Peyer's patch (tissue), 4 donors: ENCODE measurements at places on chromosomes 6 and 20. TPM values are rescaled to one million over a fixed set of nuclear protein-coding genes. Genes with fewer than 3 reads are reported as not detected.

DNA sequence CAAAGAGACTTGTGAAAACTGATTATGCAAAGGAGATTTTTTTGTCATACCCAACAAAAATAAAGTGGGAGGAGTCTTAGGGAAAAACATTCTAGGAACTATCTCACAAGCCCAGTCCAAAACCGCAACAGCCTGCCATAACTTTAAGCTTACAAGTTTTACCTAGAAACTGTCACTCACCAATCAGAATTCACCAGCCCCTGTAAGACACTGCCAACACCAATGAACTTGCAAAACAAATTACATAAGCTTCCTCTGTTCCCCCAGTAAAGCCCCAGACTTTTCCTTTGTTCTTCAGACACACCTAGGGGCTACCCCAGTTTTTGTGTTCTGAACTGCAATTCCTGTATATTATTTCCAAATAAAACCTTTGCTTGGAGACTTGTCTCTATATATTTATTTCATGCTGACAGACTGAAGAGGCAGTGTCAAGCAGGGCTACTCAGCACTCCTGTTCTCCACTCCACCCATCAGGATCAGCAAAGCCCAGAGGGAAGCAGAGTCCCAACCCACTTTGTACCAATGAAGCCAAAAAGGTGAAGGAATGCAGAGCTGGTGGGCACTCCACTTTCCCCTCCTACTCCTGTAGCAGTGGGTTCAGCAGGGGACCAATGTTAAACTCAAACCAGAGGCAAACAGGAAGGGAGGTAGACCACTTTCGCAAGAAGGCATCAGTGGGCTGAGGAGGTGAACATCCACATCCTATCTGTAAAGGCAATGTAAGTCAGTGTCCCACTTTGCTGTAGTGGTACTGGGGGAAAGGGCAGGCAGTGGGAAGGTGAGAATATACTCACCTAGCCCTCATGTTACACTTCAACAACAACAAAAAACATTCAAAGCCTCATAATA lies 142.5 kb upstream of the RUNX2 start:
- DNase-seq, result no peak

GRCh38 chr6:35259194-35259947 lies at the start of gene ZNF76:
ZNF76 (plus strand) TSS chr6:35259735; CDS start chr6:35281152, 21,417 bp downstream.
- peak; percentile 94 for DNase-seq

DNA sequence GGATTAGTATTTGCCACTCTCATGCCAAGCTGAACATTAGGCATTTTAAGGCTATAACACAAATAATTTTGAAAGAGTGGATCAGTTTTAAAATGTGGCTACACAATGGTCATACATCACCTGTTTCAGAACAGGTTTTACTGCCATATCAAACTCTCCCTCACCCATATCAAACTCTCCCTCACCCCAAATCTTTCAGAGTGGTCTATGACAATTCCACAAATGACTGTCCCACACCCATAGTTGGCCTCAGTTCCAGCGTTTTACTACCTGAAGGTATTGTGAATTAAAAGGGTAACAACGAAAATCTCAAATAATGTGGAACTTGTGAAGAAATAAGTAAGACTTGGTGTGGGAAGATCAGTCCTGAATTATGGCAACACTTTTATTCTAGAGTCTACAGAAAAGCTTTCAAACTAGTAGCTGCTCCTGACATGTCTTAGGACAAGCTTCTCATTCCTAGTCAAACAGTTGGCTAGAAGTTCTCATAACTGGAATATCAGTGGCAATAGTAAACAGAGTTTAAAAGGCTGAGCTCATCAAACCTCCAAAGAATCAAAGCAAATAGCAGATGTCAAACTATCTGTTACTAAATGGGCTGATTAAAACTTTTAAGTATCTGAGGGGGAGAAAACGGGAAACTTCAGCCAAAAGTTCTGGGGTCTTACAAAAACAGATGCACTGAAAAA lies 52.4 kb downstream of the MAP3K7 start:
- no peak for DNase-seq

DNA sequence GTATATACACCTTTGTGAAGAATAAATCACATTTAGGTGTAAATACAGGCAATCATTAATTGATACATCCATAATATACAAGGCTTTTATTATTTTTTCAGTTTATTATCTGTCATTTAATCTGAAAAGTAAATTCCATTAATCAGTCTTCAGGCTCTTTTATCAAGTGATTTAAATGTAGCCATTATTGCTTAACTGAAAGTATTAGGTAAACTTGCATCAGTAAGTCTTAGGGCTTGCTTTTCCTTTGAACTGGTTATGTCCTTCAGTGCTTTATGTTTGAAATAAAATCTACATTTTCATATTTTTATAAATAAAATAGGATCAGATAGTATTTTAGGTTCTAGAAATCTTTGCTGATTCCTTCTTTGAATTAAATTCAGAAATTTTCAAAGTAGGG lies 4.1 kb downstream of the TPBG start:
- no peak for DNase-seq

GRCh38 chr6:136174510-136174909 lies 75.6 kb downstream of the MTFR2 start:
- no peak for DNase-seq

DNA sequence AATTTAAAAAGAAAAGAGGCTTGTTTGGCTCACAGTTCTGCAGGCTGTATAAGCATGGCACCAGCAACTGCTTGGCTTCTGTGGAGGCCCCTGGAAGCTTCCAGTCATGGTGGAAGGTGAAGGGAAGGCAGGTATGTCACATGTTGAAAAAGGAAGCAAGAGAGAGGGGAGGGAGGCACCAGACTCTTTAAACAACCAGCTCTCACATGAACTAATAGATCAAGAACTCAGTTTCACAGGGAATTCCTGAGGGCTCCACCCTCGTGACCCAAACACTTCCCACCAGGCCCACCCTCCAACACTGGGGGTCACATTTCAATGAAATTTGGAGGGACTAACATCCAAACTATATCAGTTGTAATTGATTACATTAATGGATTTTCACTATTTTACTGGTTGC lies 127.9 kb upstream of the MLIP start:
- DNase-seq, result no peak

GRCh38 chr20:59972037-59972801 lies 14.0 kb downstream of the CDH26 start:
- no peak for DNase-seq

- no peak for DNase-seq
These were observed 11.2 kb downstream of the SLC35A1 start for GRCh38 chr6:87483929-87484328.

DNA sequence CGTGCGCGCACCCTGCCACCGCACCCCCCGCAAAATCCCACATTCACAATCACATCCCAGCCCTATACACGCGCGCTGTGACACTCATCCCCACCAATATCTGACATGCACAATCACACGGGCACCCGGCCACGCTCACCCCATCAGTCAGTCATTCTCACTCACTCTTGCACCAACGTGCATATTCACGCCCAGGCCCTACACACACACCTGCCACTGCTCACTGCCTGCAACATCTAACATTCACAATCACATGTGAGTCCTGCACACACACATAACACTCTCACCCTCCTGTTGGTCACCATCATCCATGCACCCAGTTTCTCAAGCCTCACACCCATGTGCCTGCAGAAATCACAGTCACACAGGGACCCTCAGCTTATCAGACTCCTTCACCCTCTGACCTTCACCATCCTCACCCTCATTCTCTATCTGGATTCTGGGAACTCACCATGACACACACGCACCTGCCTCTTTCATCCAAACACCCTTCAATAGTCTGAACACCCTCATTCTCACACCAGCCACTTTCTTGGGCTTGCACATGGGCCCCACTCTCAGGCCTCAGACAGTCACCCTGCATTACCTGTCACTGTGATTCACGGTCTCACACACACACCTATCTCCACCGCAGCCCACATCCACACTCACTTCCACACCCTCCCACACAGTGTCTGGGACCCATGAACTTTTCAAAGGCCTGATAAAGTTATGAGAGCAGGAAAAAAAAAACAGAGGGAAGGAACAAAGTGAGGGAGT lies 748 bp upstream of the ATP9A start:
- DNase-seq, result no peak

DNA sequence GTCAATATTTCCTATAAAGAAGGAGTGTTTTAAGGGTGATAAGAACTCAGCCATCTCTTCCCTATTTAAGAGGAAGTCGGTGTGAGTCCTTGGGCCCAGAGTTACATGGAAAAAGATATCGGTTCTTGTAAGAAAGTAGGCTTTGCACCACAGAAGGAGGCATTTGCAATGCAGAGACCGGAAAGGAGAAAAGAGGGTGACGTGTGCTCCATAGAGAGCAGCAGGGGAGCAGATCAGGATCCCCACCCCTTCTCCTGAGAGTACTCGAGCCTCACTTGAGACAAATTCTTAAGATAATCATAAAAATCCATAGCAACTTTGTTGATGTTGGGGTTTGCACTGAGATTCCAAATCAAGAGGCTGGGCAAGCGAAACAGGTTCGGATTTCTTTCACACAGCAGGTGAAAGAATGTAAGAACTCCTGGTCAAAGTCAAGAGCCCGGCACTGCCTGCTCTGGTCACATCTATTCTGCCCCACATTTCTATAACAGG lies 27.8 kb downstream of the FOXA2 start:
- no peak for DNase-seq

The GSTA3 gene
- not detected for total RNA-seq

The PLN gene
- total RNA-seq, result 7.6 TPM

The CDSN gene
- not detected for total RNA-seq

The RGS17 gene
- 0.67 TPM for total RNA-seq

The KIAA1755 gene
- 3.2 TPM for total RNA-seq

The OPN5 gene
- total RNA-seq, result not detected

The TAF8 gene
- 37.6 TPM for total RNA-seq

The SRMS gene
- not detected for total RNA-seq
